ENCODE measurements at places on chromosomes 6 and 20.
A peak's percentile ranks its signal among the peaks of the same experiment; 100 is the strongest.

- DNase-seq: no peak
Observed at GRCh38 chr6:39999006-39999867, 65.0 kb upstream of the MOCS1 start.

- no peak for DNase-seq
Observed at GRCh38 chr20:23205611-23206041, 119.5 kb upstream of the CD93 start.

DNA sequence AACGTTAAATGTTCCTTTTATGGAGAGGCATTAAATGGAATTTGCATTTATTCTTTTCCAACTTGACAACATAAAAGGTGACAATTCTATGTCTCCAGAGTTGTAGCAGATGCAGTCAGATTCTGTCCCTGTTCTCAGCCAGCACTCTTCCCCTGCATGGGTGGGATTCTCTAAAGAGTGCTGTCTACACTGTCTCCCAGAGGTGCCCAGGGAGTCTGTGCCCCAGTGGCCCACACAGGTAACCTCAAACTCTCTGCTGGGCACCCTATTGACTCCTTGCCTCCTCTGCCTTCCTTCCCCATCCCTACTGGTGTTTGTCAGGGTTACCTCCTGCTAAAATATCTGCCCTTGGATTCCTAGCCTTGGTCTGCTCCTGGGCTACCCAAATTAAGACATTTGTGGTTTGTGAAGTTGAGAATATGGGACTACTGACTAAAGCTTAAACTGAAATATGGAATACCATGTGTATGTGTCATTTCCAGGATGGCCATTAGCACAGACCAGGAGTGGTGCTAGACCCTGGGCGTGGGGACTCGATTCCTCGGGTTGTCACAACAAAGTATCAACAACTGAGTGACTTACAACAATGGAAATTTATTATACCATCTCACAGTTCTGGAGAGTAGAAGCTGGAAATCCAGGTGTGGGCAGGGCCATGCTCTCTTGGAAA lies 284.7 kb downstream of the CDH26 start:
- no peak for DNase-seq

DNA sequence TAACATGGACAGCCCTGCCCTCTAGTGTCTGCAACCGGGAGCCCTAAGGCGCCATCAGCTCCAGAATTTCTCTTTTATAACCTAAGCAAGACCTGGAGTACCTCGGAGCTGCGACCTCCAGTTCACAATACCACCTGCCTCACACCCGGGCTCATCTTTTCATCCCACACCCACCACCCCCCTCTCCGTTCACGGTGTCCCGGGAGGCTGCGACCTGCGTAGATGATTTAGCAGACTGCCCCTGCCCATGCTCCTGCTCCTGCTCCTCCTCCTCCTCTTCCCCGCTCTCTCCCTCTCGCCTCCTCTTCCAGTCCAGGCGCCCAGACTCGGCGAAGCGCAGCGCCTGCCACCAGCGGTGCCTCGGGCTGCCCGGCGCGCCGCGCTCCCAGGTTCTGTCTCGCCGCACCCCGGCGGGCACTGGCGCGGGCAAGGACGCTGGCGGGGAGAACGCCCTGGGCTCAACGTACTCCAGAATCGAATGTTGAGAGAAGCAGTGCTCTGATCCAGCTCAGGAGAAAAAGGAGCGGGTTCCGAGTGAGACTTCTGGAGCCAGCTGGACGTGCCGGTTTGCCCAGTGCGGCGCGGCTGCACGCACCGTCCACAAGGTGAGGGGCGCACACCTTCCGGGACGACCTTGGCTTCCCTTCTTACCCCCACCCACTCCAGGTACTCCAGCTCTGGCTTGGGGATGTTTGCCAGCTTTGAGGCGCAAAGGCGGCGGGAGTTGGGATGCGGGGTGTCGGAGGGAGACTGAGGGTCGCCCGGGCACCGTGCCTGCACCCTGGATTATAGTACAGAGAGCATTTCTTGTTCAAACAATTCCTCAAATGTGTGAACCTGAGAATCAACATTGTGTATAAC lies at the start of gene HTR1E:
Gene HTR1E, plus strand, starts transcription at position 310 of the 861 bp plus-strand sequence. CDS start 77,807 bp downstream, outside the sequence.
- DNase-seq: peak; percentile 6

GRCh38 chr20:36366623-36367369 lies 60.7 kb downstream of the DLGAP4 start:
- no peak for DNase-seq

- DNase-seq: no peak
Observed at GRCh38 chr6:83169106-83169505, 24.0 kb downstream of the PGM3 start.

DNA sequence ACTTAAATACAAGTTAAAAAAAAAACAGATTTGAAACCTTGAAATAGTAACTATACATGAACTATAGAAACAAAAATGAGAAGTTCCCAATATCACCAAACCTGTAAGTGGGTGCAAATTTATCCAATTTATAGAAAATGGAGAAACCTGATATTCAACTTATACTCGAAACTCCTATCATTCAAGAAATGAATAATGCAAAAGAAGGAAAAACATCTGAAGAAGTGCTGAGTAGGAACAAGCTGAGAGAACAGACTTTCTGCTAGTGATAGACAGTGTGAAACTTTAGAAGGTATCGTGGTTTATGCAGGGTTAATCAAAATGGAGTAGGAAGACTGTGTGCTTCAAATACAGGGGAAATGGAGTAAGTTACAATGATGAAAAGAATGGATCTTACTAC lies 4.5 kb downstream of the GPR63 start:
- DNase-seq: no peak

Measured in activated naive CD8-positive, alpha-beta T cell treated with anti-CD3 and anti-CD28 coated beads for 36 hours (primary cell).